ENCODE measurements at places on chromosomes 11 and 22.

DNA sequence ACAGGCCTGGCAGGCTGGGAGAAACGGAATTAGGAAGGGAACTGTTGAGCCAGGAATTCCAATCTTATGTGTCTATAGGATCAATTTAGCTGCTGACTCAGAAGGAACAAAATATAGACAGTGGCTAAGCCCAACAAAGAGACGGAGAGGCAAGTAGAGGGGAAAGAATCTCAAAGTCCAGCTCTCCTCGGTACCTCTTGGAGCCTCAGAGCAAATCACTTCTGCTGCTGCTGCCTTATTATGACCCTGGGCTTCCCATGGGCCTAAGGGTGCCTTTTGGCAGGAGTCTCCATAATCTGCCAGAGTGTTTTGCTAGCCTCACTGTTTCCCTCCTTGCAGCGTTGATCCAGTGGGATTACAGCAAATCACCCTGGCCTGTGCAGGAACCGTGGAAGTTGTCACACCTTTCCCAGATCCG is 31.7 kb downstream of the PAX6 start:
- no peak for DNase-seq

DNA sequence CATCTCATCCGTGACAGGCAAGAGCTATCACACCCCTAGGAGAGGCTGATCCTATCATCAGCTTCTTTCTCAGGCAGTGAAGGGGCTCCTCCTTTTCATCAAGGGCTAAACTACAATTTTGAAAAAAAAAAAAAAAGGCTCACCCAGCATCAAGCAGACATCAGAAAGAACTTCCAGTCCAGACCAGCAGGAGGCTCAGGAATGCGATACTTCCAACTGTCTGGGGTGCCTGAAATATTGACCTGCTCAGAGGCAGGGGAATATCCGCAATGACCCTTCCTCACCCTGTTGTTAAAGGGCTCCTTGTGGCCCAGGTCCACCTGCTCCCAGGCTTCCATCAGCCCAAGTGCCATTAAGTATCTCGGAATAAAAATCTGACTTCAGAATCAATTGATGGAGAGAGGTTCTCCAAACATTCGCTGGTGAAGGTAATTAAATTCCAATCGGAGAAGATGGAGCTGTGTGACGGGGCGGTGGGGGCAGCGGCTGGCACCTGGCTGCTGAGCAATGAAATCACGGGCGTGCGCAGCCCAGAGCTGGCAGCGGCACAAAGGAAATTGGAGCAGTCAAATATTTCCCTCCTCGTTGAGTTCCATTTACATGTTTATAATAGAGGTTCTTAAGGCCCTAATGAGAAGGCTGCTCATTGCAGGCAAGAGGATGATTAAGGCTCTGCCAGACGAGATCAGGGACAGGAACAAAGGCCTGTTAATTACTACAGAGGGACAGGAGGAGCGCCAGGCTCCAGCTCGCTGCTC is 69.0 kb upstream of the THY1 start:
- DNase-seq: no peak

DNA sequence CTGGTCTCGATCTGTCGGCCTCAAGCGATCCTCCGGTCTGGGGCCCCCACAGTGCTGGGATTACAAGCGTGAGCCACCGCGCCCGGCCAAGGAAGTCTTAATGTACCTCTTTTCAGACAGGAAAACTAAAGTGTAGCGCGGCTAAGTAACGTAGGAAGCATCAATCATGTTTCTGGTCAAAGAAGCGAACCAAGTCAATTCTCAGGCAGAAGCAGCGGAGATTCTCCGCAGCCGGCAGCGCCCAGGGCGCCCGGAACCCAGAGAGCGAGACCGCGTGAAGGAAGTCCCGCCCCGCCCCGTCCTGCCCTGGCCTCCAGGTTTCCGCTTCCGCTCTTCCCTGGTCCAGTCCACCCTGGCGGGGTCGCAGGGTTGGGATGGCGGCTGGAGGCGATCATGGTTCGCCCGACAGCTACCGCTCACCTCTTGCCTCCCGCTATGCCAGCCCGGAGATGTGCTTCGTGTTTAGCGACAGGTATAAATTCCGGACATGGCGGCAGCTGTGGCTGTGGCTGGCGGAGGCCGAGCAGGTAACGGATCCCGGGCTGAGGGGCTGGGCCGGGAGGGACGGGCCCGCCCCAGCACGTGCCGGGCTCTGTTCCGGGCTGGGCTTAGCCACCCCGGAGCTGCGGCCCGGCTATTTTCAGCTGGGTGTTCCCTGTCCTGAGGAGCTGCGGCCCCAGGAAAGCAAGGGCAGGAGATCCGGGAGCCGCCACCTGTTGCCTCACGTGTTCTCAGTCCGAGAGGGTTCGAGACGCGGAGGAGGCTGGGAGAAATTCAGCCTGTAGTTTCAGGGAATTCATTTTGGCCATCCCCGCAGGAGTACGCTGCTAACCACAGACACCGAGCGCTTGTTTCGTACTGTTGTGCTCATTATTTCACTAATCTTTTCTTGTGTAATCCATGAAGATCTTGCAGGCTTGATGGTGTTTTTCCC is at the start of gene ADSL:
Gene ADSL, plus strand, starts transcription at position 316 of the 934 bp plus-strand sequence. Its CDS starts 59 bp downstream, at position 375.
- DNase-seq: peak; percentile 55

DNA sequence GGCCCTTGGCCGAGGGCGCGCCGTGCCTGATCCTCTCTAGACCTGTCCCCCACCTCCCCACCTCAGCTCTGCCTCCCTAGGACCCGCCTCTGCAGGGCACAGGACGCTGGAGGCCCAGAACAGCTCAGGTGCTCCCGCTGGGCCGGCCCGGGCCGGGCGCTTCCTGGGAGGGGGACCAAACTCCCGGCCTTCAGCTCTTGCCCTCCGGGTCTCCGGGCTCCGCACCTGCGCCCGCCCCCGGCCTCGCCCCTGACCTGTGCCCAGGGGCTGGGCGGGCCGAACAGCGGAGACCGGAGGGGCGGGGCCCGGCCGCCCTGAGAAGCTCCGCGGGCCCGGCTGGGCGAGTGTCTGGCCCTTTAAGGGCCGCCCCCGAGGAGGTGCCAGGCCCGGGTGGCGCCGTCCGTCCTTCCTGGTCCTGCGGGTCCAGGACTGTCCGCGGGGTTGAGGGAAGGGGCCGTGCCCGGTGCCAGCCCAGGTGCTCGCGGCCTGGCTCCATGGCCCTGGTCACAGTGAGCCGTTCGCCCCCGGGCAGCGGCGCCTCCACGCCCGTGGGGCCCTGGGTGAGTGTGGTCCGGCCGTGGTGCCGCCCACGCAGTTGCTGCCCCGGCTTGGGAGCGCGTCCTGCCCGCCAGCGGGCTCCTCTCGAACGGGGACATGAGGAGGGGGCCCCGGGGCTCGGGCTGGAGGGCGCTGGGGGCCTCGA is at the start of gene SSH3:
Gene SSH3, plus strand, starts transcription at position 399 of the 703 bp plus-strand sequence. Its CDS starts 96 bp downstream, at position 495.
- no peak for DNase-seq

- no peak for DNase-seq
Observed at GRCh38 chr11:69234740-69235710, 58.9 kb upstream of the MYEOV start.

DNA sequence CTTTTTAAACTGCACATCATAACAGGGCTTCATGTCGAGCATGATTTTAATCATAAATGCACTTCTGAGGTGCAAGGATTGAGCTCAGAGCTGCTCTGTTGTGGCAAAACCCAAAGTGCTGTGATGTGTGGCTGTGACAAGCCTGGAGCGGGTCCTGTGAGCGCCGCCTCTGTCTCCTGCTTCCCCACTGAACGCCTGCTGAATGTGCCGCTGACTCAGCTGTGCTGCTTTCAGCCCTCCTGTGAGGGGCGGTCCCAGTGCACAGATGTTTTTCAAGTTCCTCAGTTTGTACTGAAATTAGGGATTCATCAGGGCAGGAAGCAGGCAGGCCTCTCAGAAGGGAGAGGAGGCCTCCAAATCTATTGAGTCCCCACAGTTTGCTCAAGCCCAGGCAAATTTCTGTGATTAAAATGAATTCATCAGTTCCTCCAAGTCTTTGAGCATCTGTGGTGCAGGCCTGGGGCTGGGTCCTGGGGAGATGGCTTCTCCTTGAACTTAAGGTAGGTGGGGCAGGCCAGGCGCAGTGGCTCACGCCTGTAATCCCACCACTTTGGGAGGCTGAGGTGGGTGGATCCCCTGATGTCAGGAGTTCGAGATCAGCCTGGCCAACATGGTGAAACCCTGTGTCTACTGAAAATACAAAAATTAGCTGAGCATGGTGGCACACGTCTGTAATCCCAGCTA is 3.0 kb upstream of the GTSE1 start:
- no peak for DNase-seq

GRCh38 chr11:10715571-10715970 is 22.0 kb upstream of the IRAG1 start:
- DNase-seq: no peak

- DNase-seq: no peak
Observed at GRCh38 chr11:5239046-5239445, 4.8 kb upstream of the HBD start.

- DNase-seq: no peak
Observed at GRCh38 chr22:37378642-37379058, 48.6 kb downstream of the ELFN2 start.

GRCh38 chr11:10302744-10303557 is 1.9 kb upstream of the ADM start:
- no peak for DNase-seq

GRCh38 chr22:49260681-49261580 is 566.7 kb downstream of the BRD1 start:
- DNase-seq: no peak

Measured in brain pericyte (primary cell).